ENCODE measurements at places on chromosomes 7 and 10.

GRCh38 chr10:58625070-58625469 lies 112.4 kb downstream of the BICC1 start:
- no peak for DNase-seq

- DNase-seq, result no peak
Observed at GRCh38 chr7:41067576-41067975, 635.3 kb downstream of the INHBA start.

DNA sequence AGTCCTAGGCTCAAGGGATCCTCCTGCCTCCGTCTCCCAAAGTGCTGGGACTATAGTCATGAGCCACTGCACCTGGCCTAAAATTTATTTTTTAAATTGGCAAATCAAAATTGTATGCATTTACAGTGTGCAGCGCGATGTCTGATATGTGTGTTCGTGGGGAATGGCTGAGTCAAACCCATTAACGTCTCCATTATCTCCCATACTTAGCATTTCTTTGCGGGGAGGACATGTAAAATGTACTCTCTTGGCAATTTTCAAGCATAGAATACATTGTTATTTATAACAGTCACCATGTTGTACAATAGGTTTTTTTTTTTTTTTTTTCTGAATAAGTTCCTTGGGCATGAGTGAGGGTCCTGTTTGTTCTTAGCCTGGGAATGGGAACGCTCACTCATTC lies 3.8 kb downstream of the TMEM184A start:
- no peak for DNase-seq

DNA sequence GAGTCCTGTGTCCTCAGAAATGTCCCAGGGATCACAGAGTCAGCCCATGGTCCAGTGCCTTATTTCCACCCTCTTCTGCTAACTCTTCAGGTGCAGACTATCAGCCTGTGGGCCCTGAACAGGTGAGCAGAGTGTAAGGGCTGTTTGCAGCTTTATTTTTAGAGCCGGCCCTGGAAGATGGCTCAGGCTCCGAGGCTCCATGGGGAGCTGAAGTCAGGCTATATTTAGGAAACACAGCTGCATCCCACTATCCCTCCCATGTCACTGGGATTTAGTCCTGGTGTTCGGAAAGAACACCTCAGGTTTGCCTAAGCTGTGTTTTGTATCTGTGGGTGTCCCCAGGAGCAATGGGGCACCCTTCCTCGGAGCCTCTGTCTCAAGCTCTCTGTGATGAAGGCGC lies 126.9 kb downstream of the RPS24 start:
- DNase-seq, result no peak

GRCh38 chr7:20229081-20229480 lies 11.9 kb upstream of the MACC1 start:
- DNase-seq, result no peak

DNA sequence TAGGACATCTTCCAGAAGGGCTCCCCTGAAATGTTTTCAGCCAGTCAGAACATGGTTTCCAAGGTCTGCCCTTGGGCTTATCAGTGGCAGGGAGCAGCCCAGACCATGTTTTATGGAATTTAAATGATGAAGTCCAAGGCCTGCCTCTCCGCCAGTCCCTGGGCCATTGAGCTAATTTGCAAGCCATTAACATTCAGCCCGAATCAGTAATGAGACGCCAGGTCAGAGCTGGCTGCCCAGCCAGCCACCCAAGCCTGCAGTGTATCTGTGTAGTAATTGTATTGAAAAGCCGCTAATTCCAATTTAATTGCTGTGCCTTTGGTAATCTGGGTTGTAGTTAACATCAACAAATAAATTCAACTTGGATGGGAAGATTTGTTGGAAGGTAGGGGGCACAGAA lies 131.4 kb downstream of the PAXIP1 start:
- DNase-seq, result no peak

DNA sequence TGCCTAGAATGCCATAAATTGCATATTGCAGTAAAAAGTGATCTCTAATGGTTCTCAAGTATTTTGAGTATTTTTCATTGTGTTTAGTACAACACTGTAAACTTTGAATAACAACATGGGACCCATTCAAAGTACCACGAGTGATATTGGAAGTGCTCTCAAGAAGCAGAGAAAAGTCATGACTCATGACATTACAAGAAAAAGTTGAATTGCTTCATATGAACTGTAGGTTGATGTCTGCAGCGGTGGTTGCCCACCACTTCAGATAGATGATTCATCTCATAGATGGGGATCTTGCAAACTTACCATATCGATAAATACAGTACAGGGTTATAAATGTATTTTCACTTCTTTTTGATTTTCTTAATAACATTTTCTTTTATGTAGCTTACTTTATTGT lies 33.9 kb downstream of the ENTPD1 start:
- no peak for DNase-seq

GRCh38 chr7:153887749-153888569 lies 164.2 kb upstream of the DPP6 start:
- DNase-seq, result peak; percentile 36

GRCh38 chr7:101442426-101443070 lies 79.9 kb downstream of the COL26A1 start:
- no peak for DNase-seq

DNA sequence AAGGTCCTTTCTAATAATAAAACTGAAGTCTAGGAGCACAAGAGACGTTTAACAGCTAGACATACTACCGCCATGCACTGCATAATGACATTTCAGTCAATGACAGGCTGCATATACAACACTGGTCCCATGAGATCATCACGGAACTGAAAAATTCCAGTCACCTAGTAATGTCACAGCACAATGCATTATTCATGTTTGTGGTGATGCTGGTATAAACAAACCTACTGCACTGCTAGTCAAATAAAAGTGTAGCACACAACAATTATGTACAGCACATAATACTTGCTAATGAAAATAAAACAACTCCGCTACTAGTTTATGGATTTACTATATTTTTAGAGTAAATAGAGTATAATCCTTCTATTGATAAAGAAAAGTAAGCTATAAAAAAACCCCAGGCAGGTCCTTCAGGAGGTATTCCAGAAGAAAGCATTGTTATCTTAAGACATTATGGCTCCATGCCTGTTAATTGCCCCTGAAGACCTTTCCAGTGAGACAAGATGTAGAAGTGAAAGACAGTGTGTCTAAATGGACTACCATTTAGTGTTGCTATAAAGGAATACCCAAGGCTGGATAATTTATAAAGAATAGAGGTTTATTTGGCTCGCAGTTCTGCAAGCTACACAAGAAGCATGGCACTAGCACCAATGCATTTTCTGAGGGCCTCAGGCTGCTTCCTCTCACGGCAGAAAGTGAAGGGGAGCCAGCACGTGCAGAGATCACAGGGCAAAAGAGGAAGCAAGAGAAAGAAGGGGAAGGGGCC lies 47.1 kb downstream of the HIBADH start:
- no peak for DNase-seq

DNA sequence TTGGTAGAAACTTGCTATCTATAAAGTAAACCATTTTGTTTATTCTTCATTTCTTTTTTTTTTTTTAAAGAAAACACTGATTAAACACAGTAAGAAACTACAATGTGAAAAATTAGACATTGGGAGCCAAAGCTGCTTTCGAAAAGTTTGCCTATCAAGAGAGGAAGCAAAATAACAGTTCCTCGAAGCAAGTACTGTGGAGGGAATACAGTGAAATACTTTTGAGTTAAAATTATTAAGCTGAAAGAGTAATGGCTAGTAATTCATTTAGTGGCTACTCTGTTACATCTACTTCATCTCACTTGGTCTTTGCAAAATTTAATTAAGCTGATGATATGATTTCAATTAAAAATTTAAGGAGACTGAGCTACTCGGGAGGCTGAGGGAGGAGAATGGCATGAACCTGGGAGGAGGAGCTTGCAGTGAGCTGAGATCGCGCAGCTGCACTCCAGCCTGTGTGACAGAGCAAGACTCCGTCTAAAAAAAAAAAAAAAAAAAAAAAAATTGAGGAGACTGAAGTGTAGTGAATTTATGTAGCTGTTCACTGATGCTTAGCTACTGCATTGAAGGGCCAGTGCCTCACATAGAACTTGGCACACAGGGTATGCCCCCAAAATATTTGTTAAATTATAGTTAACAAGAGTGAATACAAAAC lies 982.1 kb upstream of the MBL2 start:
- DNase-seq, result no peak

GRCh38 chr10:35347121-35347562 lies 10.8 kb downstream of the CCNY start:
- DNase-seq, result no peak

GRCh38 chr10:23496727-23497126 lies 57.9 kb downstream of the OTUD1 start:
- DNase-seq, result no peak

DNA sequence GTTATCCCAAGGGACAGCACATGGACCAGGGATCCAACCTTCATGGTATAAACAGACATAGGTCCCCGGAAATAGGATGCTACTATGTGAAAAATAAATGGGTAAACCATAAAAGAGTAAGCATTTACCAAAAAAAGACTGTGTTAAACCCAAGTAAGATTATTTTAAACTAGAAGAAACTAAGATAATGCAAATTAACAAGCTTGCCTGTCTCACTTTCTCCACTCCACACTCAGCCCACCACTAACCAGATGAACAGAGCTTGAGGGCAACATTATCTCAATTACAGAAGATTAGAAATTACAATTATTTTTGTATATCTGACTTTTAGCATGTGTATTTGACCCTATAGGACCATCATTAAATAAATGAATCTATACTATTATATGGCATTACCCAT lies 117.2 kb upstream of the CAV2 start:
- no peak for DNase-seq

- DNase-seq, result no peak
Observed at GRCh38 chr7:143435266-143435665, 8.0 kb upstream of the TAS2R60 start.

DNA sequence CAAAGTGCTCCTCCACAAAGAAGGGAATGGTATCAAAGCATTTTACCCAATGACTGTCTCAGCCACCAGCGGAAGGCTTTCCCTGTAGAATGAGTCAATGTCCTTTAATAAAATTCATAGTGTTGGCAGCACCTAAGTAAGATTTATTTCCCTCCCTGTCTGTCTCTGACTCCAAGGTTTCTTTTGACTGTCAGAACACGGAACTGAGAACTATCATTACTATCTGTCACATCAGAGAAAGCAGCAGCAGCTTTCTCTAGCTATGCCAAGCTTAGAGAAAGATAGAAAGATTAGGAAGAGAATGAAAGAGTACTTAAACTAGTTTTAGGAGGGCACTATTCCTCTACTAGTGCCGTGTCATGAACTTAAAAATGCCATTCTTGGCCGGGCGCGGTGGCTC lies 400.1 kb downstream of the SORCS1 start:
- DNase-seq, result no peak

GRCh38 chr10:51524041-51524440 lies 175.4 kb downstream of the CSTF2T start:
- no peak for DNase-seq

DNA sequence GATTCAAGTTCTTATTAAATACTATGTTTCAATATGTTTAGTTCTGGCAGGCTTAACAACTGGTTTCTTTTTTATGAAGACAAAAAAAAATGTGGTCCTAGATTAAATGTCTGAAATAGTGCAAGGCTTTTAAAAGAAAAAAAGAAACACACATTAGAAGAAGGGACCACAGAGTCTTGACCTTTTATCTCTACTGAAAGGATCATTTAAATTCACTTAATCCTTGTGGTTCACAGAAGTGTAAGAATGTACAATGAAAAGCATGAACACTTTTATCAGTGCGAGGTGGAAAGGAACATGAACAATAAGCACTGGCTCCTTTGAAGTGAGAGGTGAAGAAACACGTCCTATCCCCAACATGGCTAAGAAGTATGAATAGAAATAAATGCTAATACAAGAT lies 765.1 kb downstream of the MAGI2 start:
- no peak for DNase-seq

GRCh38 chr7:151885202-151885580 lies 8.3 kb upstream of the PRKAG2 start:
- no peak for DNase-seq
